Ascending aorta (tissue), 2 donors: ENCODE measurements at places on chromosomes 16 and 17.

- DNase-seq: peak; percentile 19
Measured at GRCh38 chr17:70168977-70169708, at the start of gene KCNJ2. KCNJ2 (plus strand) TSS chr17:70169532; CDS start chr17:70175040, 5,508 bp downstream.

GRCh38 chr17:72852277-72852938 lies 240.1 kb downstream of the SLC39A11 start:
- DNase-seq: no peak

- no peak for DNase-seq
Measured at GRCh38 chr17:47831934-47832327, 461 bp downstream of the LRRC46 start.

- no peak for DNase-seq
Measured at GRCh38 chr17:37388266-37388665, 12.5 kb downstream of the C17orf78 start.

DNA sequence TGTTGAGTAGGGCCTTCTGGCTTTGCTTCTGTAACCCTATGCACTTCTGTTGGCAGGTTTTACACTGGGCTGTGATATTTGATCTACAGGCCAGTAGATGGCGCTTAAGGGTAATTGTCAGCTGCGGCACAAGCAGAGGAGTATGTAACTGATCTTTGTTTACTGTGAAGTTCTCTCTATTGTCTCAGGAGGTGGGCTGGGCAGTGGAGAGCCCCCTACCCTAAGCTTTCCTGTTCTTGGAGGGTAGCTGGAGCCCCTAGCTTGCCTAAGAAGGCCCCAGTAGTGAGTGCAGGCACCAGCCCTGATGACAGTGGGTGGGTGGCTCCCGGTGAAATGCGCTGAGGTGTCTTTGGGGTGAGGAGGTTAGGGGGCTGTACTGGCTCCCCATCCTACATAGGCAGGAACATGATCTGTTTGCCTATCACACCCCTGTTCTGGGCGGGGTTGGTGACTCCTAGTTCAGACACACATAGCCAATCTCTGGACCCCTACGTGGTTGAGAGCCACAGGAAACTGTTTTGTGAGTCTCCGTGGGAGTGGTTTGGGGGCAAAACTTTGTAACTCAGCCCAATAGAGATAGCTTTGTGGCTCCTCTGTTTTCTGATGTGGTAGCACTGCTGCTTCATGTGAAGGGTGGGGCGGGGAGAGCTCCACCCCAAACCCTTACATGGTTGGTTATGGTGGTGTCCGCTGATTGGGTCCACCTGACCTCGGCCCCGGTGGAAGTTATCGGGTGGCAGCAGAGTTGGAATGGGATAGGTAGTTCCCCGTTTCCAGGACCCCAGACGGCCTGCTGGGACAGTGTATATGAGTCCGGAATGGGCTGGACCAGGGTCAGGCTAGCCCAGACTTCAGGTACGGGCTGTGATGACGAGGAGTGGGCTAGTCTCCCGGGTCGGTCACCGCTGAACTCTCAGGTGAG lies 60.4 kb downstream of the SLFN11 start:
- DNase-seq: peak; percentile 33

- DNase-seq: no peak
Measured at GRCh38 chr16:27586711-27587110, 36.8 kb downstream of the KATNIP start.

DNA sequence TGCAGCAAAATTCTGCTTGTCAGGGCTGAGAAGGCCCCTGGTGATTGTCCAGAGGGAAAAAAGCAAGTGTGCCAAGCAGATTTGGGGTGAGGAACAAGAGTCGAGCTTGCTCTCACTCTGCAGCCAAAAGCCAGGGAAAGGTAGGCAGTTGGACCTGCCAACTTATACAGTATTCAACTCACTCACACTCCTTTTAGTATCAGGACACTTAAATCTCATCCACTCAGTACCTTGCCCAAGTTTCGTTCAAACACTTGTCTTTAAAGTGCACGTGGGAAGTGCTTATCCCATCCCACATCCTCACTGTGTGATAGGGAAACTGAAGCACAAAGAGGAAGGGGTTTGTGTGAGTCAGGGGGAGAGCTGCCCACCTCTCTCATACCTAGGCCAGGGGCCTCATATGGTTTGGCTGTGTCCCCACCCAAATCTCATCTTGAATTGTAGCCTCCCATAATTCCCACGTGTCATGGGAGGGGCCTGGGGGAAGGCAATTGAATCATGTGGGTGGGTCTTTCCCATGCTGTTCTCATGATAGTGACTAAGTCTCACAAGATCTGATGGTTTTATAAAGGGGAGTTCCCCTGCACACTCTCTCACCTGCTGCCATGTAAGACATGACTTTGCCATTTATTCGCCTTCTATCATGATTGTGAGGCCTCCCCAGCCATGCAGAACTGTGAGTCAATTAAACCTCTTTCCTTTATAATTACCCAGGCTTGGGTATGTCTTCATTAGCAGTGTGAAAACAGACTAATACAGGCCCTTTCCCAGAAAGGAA lies 25.6 kb upstream of the CES5A start:
- no peak for DNase-seq

DNA sequence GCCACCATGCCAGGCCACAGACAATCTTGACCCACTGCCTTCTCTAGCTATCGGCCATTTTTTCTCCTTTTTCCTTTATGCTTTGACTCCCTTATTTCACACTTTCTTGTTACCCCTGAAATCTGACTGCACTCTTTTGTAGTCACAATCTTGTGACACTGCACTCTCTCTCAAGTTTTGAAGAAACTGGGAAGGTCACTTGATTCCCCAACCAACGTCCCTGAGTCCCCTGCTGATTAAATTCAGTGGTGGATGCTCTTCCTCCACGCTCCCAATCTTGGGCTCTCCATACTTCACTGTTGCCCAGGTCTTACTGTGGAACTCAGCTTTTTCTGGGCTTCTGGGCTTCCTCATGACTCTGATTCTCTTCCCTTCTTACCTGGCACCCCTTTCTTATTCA lies 33.9 kb downstream of the PECAM1 start:
- no peak for DNase-seq

- DNase-seq: no peak
Measured at GRCh38 chr16:67208154-67208896, 9.4 kb downstream of the ELMO3 start.

DNA sequence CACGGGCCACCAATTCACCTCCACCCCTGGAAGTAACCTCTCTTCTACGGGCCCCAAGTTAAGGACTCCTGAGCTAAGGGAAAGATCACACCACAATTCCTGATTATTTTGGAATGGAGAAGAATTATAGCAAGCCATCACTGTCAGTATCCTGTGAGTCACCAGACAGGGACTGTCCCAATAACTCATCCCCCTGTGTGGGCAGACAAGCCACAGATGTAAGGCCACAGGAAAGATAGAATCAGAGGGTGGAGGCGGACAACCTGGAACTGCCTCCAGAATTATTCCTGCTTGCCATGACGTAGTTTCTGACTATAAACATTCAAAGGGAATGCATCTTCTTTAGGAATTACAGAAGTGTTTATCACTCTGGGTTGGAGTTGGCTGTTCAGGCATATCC lies 5.8 kb upstream of the MYO1D start:
- DNase-seq: no peak

- no peak for DNase-seq
Measured at GRCh38 chr16:89275284-89275584, 57.7 kb downstream of the ZNF778 start.

- DNase-seq: no peak
Measured at GRCh38 chr17:50210240-50211225, 9.1 kb upstream of the COL1A1 start.

DNA sequence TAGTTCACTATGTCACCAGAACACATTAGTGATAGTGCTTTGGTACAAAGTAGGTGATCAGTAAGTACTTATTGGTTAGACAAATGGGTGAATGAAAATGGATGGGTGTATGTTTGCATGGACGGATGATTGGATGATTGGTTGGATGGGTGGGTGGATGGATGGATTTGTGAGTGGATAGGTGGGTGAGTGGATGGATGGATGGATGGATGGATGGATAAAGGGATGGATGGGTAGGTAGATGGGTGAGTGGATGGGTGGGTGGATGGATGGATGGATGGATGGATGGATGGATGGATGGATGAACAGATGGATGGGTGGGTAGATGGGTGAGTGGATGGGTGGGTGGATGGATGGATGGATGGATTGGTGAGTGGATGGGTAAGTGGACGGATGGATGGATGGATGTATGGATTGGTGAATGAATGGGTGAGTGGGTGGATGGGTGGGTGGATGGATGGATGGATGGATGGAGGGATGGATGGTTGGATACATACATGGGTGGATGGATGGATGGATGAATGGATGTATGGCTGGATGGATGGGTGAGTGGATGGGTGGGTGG lies 225.3 kb upstream of the GSE1 start:
- DNase-seq: peak; percentile 30

- DNase-seq: peak; percentile 70
Measured at GRCh38 chr17:1787301-1787902, 25.5 kb downstream of the SERPINF1 start.

DNA sequence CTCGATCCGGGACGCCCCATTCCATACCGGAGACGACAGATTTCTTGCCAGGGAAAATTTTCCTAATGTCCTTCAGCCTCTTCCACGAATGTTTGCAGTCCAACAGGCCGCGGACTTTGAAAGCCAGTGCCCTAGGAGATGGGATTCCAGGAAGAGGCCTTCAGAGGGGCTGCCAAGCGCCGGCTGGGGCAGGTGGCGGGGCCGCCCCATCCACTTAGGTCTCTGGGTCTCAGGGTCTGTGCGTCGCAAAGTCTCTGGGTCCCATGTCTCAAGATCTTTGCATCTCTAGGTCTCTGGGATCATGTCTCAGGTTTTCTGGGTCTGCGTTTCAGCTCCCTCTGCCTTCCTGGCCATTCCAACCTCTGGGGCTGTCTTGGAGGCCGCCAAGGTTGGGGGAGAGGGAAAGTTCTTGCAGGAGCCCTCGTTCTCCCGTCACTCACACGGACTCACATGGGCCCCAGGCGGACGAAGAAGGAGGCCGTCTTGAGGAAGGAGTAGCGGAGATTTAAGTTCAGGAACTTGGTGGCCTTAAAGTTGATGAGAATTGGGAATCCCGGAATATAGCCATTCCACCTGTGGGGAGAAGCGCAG lies 7.2 kb downstream of the ALOX12B start:
- DNase-seq: no peak

GRCh38 chr17:77281122-77281903 lies 140.5 kb downstream of the SEC14L1 start:
- DNase-seq: no peak

DNA sequence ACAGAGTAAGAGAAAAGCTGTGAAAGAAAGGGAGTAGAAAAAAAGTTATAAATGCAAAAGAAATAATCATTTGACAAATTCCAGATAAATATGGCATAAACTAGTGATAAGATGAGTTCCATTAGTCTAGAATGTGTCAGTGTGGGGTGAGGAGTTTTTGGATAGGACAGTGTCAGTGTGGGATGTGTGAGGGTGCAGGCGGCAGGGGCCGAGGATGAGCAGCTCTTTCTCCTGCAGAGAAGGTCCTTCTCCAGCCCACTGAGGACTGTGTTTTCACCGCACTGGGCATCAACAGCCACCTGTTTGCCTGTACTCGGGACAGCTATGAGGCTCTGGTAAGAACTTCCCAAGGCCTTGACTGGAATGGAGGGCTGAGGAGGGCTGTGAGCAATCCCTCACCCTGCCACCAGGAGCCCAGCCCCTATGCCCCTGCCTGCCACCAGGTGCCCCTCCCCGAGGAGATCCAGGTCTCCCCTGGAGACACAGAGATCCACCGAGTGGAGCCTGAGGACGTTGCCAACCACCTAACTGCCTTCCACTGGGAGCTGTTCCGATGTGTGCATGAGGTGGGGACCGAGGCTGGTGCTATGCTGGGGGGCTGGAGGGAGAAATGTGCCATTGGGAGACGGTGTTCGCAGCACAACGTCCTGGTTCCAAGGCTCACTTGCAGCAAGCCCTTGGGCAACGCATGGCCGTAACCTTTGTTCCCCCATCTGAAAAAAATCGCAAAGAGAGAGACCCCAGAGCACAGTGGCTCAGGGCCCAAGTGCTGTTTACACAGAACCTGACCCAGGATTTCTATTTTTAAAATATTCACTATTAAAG lies 13.1 kb downstream of the RAPGEFL1 start:
- no peak for DNase-seq

DNA sequence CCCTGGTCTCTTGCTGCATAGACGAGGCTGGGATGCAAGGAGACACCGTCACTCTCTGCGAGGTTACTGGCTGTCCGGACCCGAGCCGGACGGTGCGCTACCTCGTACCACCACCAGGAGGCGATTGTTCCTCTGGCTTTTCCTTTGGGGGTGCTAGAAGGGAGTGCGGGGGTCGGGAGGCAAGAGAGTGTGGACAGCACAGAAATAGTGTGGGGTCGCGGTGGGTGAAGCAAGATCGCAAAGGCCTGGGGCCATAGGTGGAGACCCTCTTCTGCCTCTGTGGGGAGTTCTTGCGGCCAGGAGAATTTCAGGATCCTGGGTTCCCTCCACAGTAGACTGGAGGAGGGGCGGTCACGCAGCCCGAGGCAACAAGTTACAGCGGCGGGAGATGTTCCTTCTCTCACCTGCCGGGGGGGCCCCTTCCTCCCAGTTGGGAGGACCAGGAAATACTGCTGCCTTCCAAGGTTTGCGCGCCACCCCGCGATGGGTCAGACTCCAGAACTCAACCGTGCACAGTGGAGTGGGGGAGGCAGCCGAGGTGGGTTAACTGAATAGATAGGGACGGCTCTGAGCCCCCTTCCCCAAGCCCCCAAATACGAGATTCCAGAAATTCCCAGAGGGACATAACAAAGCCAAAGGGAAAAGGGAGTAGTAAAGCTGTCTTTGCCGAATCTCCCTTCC lies 6.9 kb downstream of the PHOSPHO1 start:
- DNase-seq: no peak

- DNase-seq: no peak
Measured at GRCh38 chr17:74437702-74438101, 5.8 kb downstream of the GPRC5C start.

GRCh38 chr17:3189961-3190360 lies 7.4 kb upstream of the OR1A2 start:
- DNase-seq: no peak

DNA sequence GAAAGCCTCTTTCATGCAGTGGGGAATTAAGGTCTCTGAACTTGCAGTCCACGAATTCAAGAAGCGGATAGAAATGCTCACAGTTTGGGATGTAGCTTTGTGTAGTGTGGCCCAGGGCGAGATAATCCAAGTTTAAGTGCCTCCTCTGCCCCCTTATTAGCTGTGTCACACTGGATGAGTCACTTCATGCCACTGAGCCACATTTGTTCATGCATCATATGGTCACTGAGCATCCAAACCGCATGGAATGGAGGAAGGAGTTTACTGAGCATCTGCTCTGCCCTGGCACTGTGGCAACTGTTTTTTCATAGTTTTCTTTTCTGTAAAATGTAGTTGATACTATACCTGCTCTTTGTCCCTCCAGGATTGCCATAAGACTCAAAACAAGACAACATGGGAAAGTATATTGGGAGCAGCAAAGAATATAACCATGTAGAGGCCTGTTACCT lies 15.1 kb upstream of the DHX8 start:
- no peak for DNase-seq

GRCh38 chr17:43736389-43736788 lies 22.2 kb downstream of the SOST start:
- no peak for DNase-seq

- no peak for DNase-seq
Measured at GRCh38 chr17:81481815-81482505, 30.6 kb downstream of the ACTG1 start.
